ENCODE measurements at places on chromosomes 5 and 9.

GRCh38 chr9:38207247-38207778, 138.3 kb upstream of the SHB start:
- no peak for DNase-seq

GRCh38 chr5:137228816-137229215, 270.3 kb downstream of the SPOCK1 start:
- no peak for DNase-seq

- DNase-seq: peak; percentile 56
Measured at GRCh38 chr9:83544002-83544698, 5.9 kb upstream of the FRMD3 start.

DNA sequence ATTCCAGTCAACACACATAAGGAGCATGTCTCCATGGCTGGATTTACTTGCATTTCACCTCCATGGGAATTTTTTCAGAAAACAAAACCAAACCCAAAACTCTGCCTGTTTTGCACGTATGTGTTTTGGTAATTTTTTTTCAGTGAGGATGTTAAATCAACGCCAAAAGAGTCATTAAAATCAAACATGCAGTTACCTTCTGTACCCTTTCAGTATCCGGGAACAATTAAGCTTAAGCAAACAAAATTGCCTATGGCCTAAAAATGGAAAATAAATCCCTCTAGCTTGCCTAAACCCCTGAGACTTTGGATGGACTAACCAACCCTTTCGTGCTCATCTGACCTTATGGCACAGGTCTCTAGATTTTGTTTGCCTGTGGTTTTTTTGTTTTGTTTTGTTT, 209.2 kb upstream of the KLF4 start:
- no peak for DNase-seq

- DNase-seq: no peak
Measured at GRCh38 chr9:33946779-33947535, 101.7 kb downstream of the UBAP2 start.

DNA sequence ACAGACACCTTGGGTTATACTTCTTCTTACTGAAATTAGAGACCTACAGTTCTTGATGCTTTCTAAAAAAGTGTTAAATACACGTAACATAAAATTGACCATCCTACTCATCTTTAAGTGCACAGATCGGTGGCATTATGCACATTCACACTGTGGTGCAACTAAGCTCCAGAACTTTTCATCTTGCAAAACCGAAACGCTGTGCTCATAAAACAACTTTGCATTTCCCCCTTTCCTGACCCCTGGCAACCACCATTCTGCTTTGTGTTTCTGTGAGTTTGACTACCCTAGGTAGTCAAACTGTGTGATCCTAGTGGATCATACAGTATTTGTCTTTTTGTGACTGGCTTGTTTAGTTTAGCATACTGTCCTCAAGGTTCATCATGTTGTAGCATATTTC, 3.9 kb downstream of the MVB12B start:
- no peak for DNase-seq

DNA sequence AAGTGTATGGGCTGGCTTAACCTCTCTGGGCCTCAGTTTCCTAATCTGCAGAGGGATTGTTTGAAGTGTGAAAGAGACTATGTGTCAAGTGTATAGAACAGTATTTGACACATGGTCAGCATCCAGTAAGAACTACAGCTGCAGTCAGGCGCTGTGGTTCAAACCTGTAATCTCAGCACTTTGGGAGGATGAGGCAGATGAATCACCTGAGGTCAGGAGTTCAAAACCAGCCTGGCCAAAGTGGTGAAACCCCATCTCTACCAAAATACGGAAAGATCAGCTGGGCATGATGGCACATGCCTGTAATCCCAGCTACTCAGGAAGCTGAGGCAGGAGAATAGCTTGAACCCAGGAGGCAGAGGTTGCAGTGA, 31.9 kb upstream of the STING1 start:
- DNase-seq: no peak

DNA sequence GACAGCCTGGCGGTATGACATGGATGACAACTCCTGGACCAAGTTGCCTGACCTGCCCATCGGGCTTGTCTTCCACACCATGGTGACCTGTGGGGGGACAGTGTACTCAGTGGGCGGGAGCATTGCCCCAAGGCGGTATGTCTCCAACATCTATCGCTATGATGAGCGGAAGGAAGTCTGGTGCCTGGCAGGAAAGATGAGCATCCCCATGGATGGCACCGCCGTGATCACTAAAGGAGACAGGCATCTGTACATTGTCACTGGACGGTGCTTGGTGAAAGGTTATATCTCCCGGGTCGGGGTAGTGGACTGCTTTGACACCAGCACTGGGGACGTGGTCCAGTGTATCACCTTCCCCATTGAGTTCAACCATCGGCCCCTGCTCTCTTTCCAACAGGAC, 1.3 kb downstream of the CCIN start:
- DNase-seq: no peak

GRCh38 chr9:92140074-92140753, 25.0 kb upstream of the SPTLC1 start:
- DNase-seq: peak; percentile 60

DNA sequence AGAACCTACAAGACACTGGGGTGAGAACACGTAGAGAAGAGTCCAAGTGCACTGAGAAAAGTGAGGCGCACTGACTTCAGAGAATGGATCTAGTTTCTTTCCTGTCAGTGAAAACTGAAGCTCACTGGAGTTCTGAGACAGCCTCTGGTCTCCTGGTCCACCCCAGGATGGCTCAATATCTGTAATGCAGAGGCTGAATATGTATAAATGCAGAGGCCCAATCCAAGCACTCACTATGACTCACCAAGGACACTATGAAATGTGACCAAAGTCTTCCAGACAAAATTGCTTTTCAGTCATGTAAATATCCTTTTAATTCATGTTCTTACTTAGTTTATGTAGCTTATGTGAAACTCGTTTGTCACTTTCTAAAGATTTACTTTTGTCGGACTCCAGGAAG, 53.8 kb downstream of the NFIB start:
- no peak for DNase-seq

DNA sequence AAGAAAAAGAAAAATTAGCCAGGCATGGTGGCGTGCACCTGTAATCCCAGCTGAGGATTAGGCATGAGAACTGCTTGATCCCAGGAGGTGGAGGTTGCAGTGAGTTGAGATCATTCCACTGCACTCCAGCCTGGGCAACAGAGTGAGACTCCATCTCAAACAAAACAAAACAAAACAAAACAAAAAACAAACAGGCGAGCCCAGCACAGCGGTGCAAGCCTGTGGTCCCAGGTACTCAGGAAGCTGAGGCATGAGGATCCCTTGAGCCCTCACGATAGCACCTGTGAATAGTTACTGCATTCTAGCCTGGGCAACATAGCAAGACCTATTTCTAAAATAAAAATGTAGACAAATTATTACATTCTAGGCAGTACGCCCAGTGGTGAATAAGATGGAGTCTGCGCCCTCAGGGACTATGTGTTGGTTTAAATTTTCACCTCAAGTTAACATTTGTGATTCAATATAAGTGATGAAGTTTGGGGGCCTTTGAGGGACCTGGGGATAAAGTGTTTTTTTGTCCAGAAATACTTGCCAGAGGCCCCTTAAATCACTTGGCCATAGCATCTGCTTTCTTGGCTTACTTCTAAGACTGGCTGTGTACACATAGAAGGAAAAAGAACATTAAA, 3.4 kb upstream of the GAPVD1 start:
- no peak for DNase-seq

GRCh38 chr5:130555429-130555828, 609.6 kb downstream of the HINT1 start:
- no peak for DNase-seq

- DNase-seq: no peak
Measured at GRCh38 chr5:6829150-6829784, 116.0 kb downstream of the TENT4A start.

DNA sequence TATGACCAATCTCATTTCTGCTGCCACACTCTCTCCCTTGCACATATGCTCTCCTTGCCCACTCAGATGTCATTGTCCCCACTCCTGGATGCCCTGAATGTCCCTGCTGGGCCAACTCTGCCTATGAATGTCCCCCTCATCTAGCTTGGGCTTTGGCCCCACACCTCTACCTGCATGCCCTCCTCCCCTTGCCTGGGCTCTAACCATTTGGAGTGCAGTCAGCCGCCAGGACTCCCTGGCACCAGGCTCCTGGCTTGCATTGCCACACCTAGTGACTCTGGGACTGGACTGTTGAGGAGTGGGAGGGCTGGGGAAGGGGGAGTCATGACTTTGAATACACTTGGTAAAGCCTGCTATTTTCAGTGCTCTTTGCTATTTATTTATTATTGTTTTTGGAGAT, 41.6 kb upstream of the POMT1 start:
- DNase-seq: no peak

- no peak for DNase-seq
Measured at GRCh38 chr5:64861281-64861680, 92.6 kb downstream of the CWC27 start.

DNA sequence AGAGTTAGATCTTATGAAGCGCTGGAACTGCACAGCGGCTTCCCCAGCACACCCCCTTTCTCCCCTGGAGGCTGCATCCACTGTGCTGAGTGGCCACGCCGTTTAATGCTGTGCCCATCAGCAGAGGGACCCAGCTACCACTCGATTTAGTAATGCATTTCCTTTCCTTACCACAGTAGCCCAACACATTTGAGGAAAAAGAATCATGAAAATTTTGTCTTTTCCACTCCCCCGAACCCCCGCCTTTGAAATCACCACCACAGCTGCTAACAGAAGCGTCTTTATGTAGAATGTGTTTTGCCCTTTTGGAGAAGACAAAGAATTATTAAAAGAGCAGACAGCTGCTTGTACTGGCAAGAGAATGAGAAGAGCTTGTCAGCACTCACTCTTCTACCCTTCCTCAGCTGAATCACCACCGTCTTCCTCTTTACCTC, 73.2 kb downstream of the ACER2 start:
- no peak for DNase-seq

- DNase-seq: no peak
Measured at GRCh38 chr9:136046554-136046920, 48.6 kb downstream of the NACC2 start.

GRCh38 chr5:150153957-150154617, 1.6 kb downstream of the PDGFRB start:
- peak; percentile 30 for DNase-seq

Measured in HAP-1 (cell line).